Stromal cell of bone marrow (primary cell): ENCODE measurements at places on chromosomes 6 and 20.

DNA sequence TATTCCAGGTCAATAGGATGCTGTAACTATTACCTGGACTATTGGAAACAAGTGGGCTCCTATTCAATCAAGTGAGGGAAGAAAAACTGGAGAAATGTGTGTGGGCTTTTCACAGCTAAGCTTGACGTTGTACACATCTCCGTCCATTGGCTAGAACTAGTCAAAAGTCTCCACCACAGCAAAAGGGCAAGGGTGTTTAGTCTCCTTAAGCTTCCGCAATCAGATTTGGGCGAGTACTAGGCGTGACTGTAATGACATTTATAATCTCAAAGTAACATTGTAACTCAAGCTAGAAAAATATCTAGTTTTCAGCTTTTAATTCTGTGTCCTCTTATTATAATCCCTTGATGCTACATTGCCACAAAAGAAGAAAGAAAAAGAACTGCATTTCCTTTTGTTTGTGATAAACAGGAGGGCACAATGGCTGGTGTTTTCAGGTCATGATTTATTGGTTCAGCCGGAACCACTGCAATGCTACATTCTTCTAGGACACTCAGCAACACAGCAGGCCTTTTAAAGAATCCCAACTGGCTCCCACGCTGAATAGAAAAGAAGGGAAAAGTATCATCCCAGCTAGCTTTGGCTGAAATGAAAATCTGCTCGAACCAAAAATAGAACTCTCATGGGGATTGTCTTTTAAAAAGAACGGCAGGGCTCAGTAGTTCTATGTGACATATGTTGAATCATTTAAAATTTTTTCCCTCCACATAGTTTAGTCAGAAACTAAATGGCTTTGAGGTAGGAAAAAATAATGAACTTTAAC lies 387.7 kb downstream of the BTBD3 start:
- DNase-seq, result no peak

GRCh38 chr6:23267651-23268050 lies 698.3 kb downstream of the HDGFL1 start:
- no peak for DNase-seq

DNA sequence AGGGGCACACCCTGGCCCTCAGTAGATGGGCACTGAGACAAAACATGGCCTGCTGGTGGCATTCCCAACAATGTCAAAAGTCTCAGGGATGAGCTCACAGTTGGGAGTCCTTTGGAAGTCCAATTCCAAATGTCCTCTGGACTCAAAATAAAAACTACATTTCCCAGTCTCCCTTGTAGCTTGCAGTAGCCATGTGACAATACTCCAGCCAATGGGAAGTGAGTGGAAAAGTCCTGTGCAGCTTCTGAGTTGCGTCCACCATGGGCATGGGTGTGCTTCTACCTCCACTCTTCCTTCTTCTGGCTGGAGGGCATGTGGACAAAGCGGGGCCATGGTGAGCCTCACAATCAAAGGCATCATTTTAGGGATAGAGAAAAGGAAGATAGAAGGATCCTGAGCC lies 5.8 kb upstream of the ADAM33 start:
- peak; percentile 53 for DNase-seq

GRCh38 chr6:158665332-158665731 lies 15.5 kb downstream of the SYTL3 start:
- DNase-seq, result no peak

DNA sequence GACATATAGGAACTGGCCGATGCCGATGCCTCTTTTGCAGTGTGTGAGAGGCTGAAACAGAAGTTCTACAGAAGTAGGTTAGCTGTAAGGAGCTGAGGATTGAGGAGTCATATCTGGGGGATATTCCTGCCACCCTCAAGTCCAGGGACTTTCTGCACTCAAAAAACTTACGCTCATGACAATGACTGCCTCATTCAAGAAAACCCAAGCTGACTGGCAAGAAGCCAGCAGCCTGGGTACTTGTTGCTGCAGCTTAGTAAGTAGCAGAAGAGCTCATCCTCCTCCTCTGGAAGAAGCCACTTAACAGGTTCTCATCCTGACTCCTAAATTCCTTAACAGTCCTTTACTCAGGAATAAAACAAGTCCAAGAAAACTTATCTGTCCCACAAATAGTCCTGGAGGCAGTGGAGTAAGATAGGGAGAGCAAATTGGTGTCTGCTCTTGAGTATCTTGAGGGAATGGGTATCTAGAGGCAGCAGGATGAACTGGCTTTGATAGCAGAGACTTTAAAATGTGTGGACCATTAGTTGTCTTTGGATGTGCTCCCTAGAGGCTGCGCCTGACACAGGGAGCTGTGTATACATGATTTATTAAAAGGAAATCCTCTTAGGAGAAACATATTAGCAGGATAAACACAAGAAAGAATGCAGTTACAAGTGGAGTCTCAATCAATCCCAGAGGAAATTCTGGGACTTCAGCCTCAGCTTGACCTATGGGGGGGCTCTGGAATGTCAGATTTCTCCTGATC lies 7.4 kb downstream of the CALHM5 start:
- no peak for DNase-seq

- DNase-seq, result no peak
Observed at GRCh38 chr6:127854009-127854408, 46.8 kb downstream of the THEMIS start.

GRCh38 chr20:952196-952795 lies 36.2 kb upstream of the ANGPT4 start:
- no peak for DNase-seq

DNA sequence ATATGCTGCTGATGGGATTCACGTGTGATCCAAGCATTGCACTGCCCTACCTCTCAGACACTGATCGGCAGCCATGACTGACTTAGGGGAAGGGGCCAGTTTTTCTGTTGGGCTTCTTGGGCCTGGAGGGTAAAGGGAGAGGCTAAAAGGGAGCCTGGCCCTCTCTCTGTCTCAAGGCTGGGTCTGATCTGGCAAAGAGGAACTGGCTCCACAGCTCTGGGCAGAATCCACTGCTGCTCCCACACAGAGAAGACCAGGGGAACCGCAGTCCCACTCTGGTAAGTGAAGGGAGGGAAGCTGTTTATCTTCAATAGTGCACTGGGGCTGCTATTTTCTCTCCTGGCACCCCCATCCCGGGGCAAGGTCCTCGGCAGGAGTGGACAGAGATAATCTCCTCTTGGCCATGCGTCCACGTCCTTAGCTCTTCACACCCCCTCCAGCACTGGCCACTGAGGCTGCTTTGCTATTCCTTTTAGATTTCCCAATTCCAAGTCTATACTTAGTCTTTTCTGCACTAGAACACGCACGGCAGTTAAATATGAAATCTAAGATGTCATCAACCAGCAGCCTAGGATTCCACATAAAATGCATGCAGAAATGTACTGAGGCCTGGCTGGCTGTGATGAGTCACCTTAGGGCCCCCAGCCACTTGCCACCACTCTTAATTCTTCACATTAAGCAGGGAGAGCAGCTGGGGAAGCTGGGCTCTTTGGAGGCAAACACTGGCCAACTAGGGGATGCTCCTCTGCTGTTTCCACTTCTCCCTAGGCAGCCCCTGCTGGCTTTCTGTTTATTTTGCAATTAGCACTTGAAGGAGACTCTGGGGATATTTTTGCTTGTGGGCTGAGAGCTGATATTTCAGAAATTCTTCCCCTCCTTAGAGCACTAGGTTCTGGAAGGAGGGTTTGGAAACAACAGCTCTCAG lies 87.8 kb upstream of the ARMC2 start:
- DNase-seq, result peak; percentile 40

DNA sequence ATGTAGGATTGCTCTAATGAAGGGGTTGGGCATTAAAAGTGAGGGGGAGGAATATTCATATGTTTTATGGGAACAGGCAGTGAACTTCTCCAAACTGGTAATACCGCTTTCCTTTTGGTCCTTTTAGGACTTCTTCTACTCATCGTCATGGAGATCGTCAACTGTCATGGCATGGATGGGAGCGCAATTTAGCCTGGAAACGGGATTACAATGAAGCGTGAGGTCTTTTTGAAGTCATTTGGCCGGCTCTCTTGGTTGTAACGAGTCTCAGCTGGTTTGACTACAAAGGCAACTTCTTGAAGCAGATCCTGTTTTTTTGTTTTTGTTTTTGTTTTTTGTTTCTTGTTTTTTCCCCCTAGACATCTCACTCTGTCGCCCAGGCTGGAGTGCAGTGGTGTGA lies 1.4 kb upstream of the HLA-E start:
- DNase-seq, result no peak

- DNase-seq, result no peak
Observed at GRCh38 chr6:84860509-84860908, 96.1 kb upstream of the TBX18 start.

GRCh38 chr6:37334047-37334446 lies 19.7 kb upstream of the RNF8 start:
- DNase-seq, result no peak

DNA sequence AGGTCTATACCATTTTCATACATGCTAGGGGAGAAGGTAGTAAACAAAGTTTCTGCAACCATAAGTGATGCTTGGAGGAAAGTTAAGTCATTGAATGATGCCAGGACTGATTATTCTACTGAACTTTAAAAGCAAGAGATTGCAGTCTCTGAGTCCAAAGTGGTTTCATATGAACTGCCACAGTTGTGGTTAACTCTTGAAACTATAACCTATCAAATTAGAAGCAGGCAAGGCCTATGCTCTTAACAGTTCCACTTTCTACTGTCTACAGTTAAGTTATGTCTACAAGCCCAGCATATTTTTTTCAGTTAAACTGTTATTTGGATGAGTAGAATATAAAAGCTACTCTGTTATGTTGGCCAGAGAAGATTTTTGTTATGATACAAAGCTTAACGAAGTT lies 326.5 kb upstream of the RUNX2 start:
- DNase-seq, result no peak

GRCh38 chr6:52416629-52417151 lies 3.5 kb upstream of the EFHC1 start:
- peak; percentile 69 for DNase-seq

DNA sequence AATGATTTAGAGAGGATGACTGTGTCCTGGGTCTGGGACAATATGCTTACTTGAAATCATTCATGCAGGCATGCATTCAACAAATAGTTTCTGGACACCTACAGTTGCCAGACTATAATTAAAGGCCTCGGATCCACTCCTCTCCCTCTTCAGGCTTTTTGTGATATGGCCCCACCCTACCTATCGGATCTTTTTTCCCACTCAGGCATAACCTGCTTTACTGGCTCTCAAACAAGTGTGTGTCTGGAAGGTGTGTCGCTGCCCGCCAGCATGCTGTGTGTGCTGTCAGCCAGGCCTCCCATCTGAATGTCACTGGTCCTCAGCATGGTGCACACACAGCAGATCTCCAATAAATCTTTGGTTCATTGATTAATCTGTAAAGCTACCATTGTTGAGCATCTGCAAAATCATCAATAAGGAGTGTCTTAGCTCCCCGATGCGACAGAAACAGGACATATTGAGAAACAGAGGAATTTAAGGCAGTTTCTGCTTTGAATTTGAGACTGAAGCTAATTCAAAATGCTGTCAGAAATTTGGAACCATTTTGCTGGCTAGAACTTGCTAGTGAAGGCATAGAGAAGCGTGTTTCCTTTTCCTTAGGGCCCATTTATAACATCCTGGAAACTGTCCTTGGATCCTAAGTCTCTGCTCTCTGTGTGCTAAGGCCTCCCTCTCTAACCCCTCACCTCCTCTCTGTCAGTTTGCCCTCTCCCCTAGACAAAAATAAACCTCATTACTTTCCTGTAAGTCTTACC lies 23.5 kb upstream of the CCN6 start:
- no peak for DNase-seq

DNA sequence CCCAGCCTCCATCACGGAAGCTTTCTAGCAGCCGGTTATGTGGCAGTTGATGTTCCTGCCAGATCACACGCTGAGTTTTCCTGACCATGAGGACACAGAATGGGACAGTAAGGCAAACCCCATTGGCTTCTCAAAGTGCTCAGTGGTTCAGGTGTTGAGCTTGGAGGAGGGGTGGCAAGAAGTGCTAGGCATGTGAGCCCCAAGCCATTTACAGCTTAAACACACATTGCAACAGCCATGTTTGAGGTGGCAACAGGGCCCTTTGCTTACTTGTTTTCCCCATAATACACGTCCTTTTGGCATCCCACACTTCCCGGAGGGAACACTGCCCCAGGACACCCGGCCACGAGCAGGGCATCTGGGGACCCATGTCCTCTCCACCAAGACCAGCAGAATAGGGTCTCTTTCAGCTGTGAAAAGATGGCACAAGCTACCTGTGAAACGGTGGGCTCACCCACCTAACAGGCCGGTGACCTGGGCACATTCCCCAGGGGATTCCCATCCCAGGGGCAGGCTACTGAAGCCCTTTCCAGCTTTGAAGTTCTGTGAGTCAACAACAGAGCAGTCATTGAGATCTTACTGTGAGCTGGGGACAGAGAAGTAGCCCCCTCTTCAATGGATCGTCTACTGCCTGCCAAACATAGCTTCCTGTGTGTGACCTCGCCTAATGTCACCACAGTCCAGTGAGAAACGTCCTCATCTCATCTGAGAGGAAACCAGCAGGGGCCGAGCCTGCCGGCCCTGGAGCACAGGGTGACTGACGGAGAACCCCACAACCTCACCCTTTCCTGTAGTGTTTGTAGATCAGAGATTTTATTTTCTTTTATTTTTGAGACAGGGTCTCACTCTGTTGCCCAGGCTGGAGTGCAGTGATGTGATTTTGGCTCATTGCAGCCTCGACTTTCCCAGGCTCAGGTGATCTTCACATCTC lies 4.0 kb upstream of the TLDC2 start:
- no peak for DNase-seq

- no peak for DNase-seq
Observed at GRCh38 chr20:37194621-37195417, 15.5 kb upstream of the MROH8 start.

GRCh38 chr6:169709293-169709692 lies 7.4 kb downstream of the C6orf120 start:
- DNase-seq, result no peak

GRCh38 chr6:118710616-118711015 lies 59.2 kb upstream of the CEP85L start:
- DNase-seq, result no peak

GRCh38 chr6:37131960-37132253 lies 38.0 kb upstream of the PIM1 start:
- DNase-seq, result no peak

DNA sequence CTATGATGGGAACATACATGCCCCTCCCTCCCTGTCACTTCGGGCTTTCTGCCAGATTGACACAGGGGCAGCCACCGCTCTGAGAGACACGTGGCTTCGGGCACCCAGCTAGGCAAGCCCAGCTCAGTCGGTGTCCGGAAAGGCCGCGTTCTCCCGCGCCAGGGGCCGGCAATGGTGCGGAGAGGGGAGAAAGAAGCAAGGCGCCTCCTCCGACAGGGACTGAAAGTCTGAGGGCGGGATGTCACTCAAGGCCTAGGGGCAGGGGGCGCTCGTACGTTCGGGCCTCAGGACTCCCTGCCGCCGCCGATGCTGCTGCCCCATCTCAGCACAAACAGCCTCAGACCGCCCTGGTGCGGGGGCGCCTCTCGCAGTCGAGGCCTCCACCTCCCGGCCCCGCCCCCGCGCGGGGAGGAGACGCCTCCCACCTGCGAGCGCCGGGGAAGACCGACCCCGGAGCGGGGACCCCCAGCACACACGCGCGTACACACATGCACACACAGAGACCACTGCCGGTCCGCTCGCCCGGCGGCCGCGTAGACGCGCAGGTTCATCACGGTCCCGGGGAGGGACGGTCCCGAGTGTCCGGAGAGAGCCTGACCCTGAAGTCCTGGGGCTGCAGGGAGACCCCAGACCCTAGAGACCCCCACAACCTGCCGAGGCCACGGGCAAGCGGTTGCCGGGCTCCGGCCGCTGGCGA lies 1.9 kb downstream of the GRM4 start:
- no peak for DNase-seq
